ENCODE measurements at places on chromosomes 5 and 9.

DNA sequence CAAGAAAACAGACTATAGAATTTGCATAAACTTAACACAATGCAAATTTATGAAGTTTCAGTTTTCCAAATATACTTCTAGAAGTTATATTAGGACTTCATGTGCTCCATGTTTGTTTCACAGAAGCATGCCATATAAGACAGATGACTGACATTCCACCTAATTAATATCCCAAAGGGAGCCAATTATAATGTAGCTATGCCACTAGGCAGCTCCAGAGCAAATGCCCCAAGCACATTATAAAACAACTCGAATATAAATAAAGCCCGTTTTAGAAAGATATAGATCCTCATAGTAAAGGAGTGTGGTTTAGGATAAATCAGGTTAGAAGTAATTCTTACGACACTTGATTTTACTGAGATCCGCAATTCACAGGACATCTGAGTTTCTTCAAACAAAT, 8.9 kb downstream of the DROSHA start:
- no peak for DNase-seq

GRCh38 chr5:111820072-111820471, 63.1 kb upstream of the NREP start:
- no peak for DNase-seq

DNA sequence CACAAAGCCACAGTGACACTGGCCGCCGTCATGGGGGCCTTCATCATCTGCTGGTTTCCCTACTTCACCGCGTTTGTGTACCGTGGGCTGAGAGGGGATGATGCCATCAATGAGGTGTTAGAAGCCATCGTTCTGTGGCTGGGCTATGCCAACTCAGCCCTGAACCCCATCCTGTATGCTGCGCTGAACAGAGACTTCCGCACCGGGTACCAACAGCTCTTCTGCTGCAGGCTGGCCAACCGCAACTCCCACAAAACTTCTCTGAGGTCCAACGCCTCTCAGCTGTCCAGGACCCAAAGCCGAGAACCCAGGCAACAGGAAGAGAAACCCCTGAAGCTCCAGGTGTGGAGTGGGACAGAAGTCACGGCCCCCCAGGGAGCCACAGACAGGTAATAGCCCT, 26.1 kb downstream of the HRH2 start:
- no peak for DNase-seq

DNA sequence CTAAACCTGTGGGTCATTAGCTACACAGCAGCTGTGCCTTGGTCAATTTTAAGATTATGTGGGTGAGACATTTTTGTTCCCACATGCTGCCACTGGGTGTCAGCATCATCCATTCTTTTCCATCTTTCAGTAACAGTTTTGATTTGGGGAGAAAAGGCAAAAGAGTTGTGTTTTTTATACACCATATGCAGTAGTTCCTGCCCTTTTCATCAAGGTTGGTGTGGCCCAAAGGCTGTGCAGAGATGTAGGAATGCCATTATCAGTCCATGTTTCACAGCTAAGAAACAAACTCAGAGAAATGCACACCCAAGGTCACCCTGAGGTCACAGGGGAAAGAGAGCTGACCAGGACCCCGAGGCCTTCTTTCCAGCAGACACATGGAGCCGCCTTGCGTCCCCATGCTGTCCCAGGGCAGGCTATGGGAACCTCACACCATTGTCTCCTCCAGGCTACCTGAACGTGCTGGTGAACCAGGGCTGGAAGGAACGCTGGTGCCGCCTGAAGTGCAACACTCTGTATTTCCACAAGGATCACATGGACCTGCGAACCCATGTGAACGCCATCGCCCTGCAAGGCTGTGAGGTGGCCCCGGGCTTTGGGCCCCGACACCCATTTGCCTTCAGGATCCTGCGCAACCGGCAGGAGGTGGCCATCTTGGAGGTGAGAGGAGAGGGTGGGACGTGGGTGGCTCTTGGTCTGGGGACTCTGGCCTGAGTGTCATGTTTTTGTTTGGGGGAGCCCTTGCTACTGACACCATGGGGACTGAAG, 27.8 kb upstream of the GRPEL2 start:
- DNase-seq = peak; percentile 20

DNA sequence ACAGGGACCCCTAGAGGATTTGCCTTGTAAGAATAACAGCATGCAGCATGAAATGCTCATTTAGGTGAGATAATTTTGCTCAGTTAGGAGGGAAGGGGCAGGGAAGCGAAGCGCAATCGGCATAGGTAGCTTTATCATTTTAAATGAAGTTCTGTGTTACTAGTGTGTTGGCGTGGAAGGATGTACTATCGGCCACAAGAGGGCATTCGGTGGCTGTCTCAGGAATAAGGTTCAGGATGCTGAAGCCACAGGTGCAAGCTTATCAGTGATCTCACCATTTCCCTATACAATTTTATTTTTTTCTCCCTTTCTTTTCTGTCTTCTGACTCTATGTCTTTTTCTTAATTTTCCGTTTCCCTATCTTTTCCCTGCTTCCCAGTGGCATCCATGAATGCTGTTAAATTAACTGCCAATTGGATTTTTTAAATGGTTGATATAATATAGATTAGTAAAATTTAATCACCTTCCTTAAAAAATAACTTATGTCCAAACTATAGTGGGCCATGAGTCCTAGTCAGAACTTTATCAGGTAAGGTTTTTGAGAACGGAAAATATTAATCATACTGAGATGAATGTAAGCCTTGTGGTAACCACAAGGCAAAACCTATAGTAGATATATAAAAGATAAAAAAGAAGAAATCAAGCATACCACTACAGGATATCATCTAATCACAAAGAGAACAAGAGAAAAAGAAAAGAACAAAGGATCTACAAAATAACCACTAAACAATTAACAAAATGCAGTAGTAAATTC, 1.2 kb upstream of the INSL6 start:
- peak; percentile 50 for DNase-seq

- no peak for DNase-seq
Observed at GRCh38 chr5:11547730-11548129, 356.5 kb downstream of the CTNND2 start.

DNA sequence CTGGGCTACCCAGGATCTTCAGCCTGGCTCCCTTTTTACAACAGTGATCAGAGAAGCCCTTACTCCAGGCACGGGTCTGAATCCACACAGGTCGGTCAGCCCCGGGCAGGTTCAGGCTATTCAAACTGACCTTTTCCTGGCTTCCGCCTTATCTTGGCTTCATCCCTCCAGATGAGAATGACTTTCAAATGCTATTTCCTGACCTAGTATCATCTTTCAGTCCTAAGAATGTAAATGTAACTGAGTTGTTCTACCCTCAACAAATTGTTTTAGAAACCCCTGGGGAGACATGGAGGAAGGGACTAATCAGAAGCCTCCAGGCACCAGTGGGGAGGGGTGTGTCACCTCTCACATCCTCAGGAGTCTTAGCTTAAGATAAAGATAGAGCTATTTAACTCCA, 213.2 kb downstream of the EPB41L4A start:
- no peak for DNase-seq

GRCh38 chr5:50352382-50352781, 88.7 kb downstream of the EMB start:
- DNase-seq = no peak

- DNase-seq = no peak
Observed at GRCh38 chr5:132779961-132780360, 2.9 kb upstream of the SEPTIN8 start.

DNA sequence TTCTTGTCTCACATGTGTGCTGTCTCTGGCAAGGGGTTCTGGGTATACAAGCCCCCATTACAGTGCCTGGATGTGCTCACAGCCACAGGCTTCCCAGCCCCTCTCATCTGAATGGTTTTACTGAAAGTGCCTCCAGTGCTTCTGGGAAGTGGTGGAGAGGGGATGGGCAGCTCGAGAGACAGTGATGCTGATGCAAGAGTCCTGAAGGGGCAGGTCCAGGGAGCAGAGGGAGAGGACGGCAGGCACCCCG, 93.5 kb downstream of the PHF2 start:
- no peak for DNase-seq
